ENCODE measurements at places on chromosomes 6 and 20.

GRCh38 chr20:44199877-44200276, 10.7 kb downstream of the OSER1 start:
- DNase-seq: peak; percentile 4

GRCh38 chr6:149037051-149037671, 280.4 kb upstream of the TAB2 start:
- no peak for DNase-seq

DNA sequence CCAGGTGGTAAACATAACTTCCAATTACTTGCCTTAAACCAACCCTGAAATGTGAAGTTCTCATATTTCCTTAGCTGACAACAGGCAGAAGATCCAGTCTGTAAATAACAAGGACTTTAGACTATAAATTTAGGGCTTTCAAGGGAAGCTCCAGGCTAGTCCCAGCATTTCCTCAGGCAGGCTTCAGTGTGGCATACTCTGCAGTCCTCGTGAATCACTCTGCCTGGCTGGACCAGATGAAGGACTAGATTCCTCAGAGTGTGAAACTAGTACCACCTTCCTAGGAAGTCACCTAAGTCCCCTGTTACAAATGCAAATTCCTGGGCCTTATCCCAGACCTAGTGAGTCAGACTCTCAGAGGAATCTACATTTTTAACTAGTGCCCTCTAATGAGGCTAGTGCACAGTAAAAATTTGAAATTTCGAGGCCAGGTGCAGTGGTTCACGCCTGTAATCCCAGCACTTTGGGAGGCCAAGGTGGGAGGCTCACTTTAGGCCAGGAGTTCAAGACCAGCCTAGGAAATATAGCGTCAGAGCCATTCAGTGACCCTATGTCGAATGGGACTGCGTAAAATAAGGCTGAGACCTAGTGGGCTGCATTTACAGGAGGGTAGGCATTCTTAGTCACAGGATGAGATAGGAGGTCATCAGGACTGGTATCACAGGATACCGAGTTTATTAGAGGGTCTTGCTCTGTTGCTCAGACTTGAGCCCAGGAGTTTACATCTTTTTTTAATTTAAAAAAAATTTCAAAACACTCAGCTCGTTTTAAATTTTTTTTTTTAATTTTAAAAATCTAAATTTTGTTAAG, 279.6 kb upstream of the JARID2 start:
- DNase-seq: peak; percentile 21

- no peak for DNase-seq
These were observed 29.2 kb downstream of the TMX4 start for GRCh38 chr20:7990385-7990784.

DNA sequence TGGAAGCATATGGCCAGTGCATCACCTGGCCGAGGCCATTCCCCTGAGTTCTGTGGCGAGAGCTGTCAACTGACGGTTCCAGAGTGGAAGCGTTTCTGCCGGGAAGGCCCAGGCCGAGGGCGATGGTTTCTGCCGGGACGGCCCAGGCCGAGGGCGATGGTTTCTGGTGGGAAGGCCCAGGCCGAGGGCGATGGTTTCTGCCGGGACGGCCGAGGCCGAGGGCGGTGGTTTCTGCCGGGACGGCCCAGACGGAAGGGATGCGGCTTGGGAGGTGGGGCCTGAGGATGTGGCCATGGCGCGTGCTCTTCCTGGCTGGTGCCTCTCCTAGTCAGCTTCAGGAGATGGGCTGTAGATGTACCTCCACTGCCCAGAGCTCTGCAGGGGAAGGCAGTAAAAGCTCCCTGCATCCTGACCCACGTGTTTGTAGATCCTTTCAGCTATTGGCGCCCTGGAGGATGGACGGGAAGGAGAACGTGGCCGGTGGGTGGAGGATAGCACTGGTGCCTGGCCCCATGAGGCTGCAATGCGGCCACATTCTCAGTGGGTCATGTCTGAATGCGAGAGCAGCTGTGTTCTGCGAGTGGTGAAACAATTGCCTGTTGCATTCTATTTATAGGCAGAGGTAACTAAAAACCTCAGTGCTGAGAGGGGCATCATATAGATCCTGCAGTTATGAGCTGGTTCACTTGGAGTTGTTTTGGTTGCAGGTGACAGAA, 12.8 kb downstream of the TPD52L2 start:
- DNase-seq: no peak

GRCh38 chr20:22821081-22821727, 213.9 kb upstream of the SSTR4 start:
- no peak for DNase-seq

GRCh38 chr6:34872332-34872731, 15.5 kb downstream of the TAF11 start:
- no peak for DNase-seq

GRCh38 chr6:69980624-69981023, 114.3 kb downstream of the COL19A1 start:
- DNase-seq: no peak

DNA sequence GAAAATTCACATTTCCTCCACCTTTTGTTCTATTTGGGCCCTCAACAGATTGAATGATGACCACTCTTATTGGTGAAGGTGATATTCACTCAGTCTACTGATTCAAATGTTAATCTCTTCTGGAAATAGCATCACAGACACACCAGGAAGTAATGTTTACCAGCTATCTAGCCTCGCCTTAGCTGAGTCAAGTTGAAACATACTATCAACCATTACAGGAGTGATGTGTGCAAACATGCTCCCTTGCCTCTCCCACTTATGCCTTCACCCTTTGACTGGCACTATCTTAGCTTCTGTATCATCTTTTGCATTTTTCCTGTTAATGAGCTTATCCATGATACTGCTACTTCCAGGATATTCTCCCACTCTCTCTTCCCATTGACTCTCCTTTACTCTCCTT, 191.9 kb downstream of the CENPW start:
- no peak for DNase-seq

DNA sequence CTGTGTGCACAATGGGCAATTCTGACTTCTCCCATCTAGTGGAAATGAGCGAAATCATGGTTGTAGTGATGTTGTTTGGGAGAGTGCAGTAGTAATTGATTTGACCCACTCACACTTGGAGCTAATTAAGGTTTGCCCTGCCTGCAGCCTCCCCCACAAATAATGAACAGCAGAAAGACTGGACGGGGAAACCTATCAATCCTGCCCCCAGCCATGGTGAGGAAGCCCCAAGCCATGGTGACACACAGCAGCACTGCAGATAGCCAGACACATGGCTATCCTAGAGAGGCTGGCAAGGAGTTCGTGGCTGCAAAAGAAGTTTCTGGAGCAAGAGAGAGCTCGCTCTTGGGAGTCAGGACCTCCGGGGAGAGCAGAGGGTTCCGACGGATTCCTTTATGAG, 27.8 kb downstream of the SAYSD1 start:
- no peak for DNase-seq

GRCh38 chr6:56292505-56293181, 45.3 kb upstream of the COL21A1 start:
- DNase-seq: peak; percentile 50

- no peak for DNase-seq
These were observed 5.3 kb downstream of the SS18L1 start for GRCh38 chr20:62148908-62149314.

- DNase-seq: no peak
These were observed 10.2 kb upstream of the MICAL1 start for GRCh38 chr6:109465772-109466171.

DNA sequence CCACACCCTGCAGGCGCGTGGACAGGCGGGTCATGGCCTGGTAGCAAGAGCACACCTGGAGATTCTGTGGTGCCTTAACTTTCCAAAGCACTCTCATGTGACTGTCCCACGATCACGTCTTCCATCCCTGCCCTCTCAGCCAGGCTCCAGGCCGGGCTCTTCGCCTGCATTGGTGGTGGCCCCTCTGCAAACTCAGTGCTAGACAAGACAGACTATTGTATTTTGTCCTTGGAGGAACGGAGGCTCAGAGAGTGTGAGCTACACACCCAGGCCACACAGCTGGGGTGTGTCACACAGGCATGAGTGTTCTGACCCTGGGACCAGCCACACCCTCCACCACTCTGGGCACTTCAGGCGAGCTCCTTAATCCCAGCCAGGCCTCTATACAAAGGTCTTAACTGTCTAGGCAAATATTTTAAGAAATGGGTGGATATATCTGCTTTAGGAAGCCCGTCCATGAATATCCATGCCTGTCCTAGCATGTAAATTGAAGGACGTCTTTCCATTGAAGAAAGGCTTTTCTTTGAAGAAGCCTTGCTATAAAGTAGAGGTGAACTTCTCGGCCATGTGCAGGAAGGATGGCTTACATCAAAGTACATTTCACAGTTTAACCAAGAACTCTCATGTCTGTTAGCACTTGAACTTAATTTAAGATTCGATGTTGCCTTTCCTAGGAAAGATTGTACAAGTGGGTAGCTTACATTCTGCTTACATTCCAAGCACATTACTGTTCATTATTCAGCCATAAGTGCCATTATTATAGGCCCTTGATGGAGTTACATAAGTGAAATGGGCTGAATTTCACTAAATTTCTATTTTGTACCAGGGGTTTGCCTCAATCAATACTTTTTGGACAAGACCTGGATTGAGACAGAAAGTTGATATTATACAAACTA, 263.9 kb downstream of the DLL1 start:
- no peak for DNase-seq

- no peak for DNase-seq
These were observed 62.9 kb upstream of the HBS1L start for GRCh38 chr6:135117413-135117968.

DNA sequence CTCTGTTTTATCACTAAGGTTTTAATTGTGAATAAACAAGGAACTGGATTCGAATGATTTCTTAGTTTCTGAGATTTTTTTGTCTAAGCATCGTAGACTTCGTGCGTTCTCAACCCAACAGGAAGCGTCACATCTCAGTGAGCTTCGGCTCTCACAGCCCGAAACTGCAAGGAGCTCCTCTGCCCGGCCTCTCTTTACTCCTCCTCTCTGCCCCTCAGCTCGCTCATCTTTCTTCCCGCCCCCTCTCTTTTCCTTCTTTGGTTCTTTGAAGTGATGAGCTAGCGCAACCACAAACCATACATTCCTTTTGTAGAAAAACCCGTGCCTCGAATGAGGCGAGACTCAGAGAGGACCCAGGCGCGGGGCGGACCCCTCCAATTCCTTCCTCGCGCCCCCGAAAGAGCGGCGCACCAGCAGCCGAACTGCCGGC, 480 bp upstream of the NT5E start:
- no peak for DNase-seq

DNA sequence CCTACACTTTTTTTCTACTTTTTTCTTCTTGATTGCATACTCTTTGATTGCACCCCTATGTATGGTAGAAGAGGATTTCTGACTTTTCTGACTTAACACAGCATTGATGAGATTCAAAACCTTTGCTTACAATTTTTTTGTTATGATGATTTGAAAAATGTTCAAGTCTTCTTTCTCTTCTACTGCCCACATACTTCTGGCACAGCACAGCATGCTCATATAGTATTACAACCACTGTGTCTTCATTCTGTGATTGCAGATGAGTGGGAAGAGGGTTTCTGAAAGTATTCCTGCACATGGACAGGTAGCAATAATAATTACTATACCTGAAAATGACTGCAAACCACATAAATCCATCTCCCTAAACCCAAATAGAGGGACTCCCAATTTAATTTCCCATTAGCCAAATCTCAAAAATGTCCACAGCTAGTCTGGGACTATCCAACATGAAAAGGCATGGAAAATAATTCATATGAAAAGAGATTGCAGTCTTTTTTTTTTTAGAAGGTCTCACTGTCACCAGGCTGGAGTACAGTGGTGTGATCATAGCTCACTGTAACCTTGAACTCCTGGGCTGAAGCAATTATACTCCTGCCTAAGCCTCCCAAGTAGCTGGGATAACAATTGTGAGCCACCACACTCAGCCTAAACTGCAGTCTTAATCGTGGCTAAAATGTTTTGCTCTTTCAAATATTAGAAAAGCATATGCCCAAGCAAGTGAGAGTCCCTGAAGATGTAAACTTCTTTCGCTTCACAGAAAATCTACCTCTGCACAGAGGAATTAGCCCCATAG, 15.9 kb upstream of the TENT5A start:
- DNase-seq: no peak

- DNase-seq: no peak
These were observed 11.2 kb upstream of the KIFC1 start for GRCh38 chr6:33380272-33380981.

DNA sequence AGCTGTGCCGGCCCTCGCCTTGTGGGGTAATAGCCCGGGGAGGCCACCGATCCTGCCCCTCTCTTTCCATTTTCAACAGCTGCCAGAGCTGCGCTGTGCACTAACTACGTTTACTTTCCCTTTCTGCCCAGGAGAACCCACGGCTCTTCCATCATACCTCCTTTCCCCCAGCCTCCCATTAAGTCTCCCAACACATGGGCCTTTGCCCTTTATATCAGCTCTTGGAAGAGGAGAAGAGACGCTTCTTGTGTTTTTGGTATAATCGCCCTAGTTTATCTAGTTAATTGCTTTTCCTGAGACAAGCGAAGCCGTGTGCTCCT, 637 bp downstream of the UBR2 start:
- DNase-seq: no peak

DNA sequence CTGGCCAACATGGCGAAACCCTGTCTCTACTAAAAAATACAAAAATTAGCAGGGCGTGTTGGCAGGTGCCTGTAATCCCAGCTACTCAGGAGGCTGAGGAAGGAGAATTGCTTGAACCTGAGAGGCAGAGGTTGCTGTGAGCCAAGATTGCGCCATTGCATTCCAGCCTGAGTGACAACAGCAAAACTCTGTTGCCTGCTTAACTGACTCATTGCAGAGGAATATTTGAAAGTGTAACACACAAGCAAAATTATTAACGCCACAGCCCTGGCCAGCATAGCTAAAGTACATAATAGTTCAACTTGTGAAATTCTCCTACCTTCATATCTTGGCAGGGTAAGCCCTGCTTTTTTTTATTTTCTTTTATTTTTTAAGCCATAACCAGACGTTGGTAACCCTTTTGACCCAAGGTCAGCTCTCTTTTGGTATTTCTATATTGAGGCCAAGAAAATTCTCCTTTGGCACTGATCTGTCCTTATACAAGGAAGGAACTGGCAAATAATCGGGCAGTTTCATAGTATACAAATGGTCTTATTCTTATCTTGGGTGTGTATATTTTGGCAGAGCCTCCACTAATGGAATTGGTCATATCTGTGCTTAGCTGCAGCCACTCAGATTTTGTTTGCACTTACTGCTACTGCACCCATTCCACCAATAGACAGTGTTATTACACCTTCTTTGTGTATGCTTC, 4.0 kb upstream of the ADGRF5 start:
- no peak for DNase-seq

DNA sequence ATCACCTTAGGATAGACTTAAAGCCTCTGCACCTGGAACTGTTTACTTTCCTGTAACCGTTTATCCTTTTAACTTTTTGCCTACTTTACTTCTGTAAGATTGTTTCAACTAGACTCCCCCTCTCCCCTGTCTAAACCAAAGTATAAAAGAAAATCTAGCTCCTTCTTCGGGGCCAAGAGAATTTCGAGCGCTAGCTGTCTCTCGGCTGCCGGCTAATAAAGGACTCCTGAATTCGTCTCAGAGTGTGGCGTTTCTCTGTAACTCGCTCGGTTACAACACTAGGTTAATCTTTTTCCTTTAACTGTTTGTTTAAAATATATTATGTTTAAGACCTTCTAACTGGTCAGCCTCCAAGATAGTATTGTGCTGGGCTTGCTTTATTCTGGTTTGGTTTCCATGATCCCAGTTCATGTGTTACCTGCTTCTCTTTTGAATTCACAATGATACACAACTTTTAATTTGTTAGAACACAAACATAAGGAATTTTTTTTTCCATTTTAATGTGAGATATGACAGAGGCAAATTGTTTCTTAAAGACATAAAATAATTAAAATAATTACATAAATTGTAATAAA, 8.7 kb upstream of the NQO2 start:
- no peak for DNase-seq

GRCh38 chr6:136803608-136804007, 11.3 kb upstream of the MAP3K5 start:
- no peak for DNase-seq

- no peak for DNase-seq
These were observed 60.3 kb downstream of the NOX3 start for GRCh38 chr6:155395339-155395738.
